Lower lobe of right lung (tissue), 2 donors: ENCODE measurements at places on chromosomes 1 and 21.

DNA sequence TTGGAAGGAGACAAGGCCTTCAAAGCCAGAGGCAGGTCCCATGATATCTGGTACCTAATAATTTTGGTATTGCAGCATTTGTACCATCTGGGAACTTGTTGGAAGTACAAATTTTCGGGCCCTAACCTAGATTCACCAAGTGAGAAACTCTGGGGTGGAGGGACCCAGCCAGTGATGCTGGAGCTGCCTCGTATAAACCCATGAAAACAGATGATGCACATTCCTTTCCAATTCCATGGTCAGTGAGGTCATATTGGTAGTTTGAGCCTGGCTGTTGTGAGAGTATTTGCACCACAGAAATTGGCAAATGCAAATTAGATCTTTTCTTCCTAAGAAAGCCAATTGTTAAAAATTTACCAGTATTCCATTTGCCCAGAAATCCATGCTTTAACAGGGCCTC is 269.6 kb upstream of the PLXNA2 start:
- no peak overlapping the region for H3K27ac ChIP-seq
- no peak for DNase-seq
- no peak overlapping the region for H3K4me3 ChIP-seq
- H3K36me3 ChIP-seq: no peaks in the 10 kb centered on the region

- no peak overlapping the region for H3K27ac ChIP-seq
- peaks cover 81% of the 10 kb centered on the region for H3K36me3 ChIP-seq
- no peaks in the 10 kb centered on the region for H3K27me3 ChIP-seq
- H3K4me3 ChIP-seq: no peak overlapping the region
Observed at GRCh38 chr1:17663646-17664045, 91.5 kb upstream of the ACTL8 start.

DNA sequence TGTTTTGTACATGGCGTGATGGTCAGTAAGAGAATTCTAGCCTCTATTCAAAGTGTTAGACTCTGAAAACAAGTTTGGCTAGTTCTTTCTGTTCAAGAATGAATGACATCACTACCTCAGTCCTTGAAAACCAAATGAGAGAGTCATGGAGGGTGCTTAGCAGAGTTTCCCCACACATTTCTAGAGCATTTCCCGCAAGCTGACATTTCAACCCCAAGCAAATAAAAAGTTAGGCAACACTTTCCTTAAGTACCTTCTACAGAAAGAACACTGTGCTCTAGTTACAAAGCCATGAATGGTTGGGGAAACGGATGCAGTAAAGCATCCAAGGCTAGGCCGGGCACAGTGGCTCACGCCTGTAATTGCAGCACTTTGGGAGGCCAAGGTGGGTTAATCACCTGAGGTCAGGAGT is 47.9 kb upstream of the SLC44A3 start:
- peaks cover 20% of the 10 kb centered on the region for H3K4me1 ChIP-seq
- no peaks in the 10 kb centered on the region for H3K36me3 ChIP-seq
- no peaks in the 10 kb centered on the region for H3K27me3 ChIP-seq
- DNase-seq: peak; percentile 78

DNA sequence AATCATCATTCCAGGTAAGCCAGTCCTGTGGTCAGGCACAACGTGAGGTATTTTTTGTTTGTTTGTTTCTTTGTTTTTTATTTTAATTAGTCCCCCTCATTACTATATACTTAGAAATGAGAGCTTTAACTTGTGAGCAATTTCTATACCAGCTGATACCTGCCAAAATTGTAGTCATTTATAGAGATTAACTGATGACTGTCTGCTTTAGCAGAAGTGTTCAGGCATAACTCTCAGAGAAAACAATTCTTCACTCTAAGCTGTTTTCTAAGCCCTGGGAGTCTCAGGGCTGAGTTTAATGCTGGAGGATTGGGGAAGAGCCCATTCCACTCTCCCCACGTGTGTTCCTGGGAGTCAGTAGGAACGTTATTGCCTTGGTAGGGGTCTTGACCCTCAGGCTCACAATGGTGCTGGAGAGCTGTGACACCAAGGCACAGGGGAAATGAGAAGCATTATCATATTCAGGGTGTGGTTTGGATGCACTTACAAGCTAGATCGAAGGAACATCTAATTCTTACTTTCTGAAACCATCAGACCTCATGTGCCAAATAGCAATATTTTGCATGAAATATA is 168.2 kb downstream of the CLIC6 start:
- no peak for DNase-seq
- H3K27me3 ChIP-seq: no peaks in the 10 kb centered on the region
- peak overlapping the region; percentile 36 for H3K4me3 ChIP-seq
- H3K27ac ChIP-seq: peak overlapping the region; percentile 74

DNA sequence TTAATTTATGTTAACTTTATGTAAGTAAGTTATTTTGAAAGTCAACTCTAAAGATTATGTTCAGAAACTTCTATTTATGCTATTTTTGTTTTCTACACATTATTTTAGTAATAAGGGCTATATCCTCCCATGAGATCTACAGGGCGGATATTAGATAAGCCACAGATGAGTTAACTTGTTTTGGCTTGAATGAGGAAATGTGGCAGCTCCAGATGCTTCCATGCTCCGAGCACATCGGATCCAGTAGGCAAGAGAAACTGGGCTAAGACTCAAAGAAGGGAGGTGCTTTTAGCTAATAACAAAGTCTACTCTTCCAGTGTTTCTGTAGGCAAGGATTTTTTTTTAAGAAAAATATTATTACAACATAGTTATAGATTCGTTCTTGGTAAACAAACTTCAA is 20.0 kb upstream of the LAMC1 start:
- H3K4me3 ChIP-seq: no peak overlapping the region
- no peaks in the 10 kb centered on the region for H3K36me3 ChIP-seq
- peaks cover 10% of the 10 kb centered on the region for H3K4me1 ChIP-seq
- H3K27me3 ChIP-seq: no peaks in the 10 kb centered on the region
- no peak overlapping the region for H3K27ac ChIP-seq

- DNase-seq: peak; percentile 84
- peak overlapping the region; percentile 27 for H3K4me3 ChIP-seq
- H3K27me3 ChIP-seq: peaks cover 37% of the 10 kb centered on the region
- no peak overlapping the region for H3K27ac ChIP-seq
- no peaks in the 10 kb centered on the region for H3K36me3 ChIP-seq
- peaks cover 7% of the 10 kb centered on the region for H3K4me1 ChIP-seq
Observed at GRCh38 chr21:41068967-41069642, 98.9 kb upstream of the BACE2 start.

DNA sequence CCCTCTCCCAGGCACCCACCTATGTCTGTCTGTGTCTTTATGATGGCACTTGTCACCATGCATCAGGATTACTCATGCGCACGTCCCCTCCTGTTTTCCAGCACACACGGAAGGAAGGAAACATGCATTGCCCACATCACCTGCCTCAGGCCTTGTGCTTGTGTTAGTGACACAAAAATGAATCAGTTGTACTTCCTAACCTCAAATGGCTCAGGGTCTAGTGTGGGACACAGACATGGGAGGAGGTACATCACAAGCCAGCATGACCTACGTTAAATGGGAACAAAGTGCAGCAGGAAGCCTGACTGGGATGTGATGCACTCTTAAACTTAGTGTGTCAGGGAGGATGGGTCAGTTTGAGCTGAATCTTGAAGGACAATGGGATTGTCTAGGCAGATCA is 126.7 kb downstream of the TRABD2B start:
- no peaks in the 10 kb centered on the region for H3K36me3 ChIP-seq
- DNase-seq: no peak
- no peaks in the 10 kb centered on the region for H3K27me3 ChIP-seq
- H3K27ac ChIP-seq: no peak overlapping the region
- no peak overlapping the region for H3K4me3 ChIP-seq

DNA sequence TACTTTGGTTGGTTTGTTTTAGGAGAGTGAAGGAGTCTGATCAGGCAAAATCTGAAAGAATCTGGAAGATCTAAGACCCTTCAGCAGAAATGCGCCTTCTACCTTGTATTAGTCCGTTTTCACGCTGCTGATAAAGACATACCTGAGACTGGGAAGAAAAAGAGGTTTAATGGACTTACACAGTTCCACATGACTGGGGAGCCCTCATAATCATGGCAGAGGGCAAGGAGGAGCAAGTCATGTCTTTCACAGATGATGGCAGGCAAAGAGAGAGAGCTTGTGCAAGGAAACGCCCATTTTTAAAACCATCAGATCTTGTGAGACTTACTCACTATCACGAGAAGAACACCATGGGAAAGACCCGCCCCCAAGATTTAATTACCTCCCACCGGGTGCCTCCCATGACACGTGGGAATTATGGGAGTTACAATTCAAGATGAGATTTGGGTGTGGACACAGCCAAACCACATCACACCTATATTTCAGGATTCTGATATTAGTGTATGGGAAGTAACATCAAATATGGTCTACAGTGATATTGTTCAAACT is 99.3 kb downstream of the GLUL start:
- H3K27me3 ChIP-seq: no peaks in the 10 kb centered on the region
- H3K4me1 ChIP-seq: no peaks in the 10 kb centered on the region
- H3K27ac ChIP-seq: no peak overlapping the region
- no peaks in the 10 kb centered on the region for H3K36me3 ChIP-seq
- no peak for DNase-seq
- H3K4me3 ChIP-seq: no peak overlapping the region

- H3K27ac ChIP-seq: no peak overlapping the region
- H3K4me3 ChIP-seq: no peak overlapping the region
- H3K36me3 ChIP-seq: peaks cover 2% of the 10 kb centered on the region
- no peak for DNase-seq
- H3K4me1 ChIP-seq: no peaks in the 10 kb centered on the region
- H3K27me3 ChIP-seq: no peaks in the 10 kb centered on the region
Observed at GRCh38 chr1:33137800-33138199, 44.0 kb downstream of the TRIM62 start.

- H3K27me3 ChIP-seq: no peaks in the 10 kb centered on the region
- peak overlapping the region; percentile 50 for H3K4me3 ChIP-seq
- peak; percentile 92 for DNase-seq
Observed at GRCh38 chr1:223133824-223134435, 9.1 kb downstream of the TLR5 start.

DNA sequence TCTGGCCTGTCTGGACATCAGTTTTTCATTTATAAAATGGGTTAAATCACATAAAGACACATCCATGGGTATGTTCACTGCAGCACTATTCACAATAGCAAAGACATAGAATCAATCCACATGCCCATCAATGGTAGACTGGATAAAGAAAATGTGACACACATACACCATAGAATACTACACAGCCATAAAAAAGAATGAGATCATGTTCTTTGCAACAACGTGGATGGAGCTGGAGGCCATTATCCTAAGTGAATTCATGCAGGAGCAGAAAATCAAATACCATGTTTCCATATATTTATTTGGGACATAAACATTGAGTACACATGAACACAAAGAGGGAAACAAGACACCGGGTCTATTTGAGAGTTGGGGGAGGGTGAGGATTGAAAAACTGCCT is 28.1 kb downstream of the ZBTB8OS start:
- H3K27me3 ChIP-seq: no peaks in the 10 kb centered on the region
- H3K27ac ChIP-seq: no peak overlapping the region
- H3K4me1 ChIP-seq: no peaks in the 10 kb centered on the region
- no peak overlapping the region for H3K4me3 ChIP-seq
- peaks cover 40% of the 10 kb centered on the region for H3K36me3 ChIP-seq

GRCh38 chr21:36427502-36427901 is 42.3 kb downstream of the CHAF1B start:
- DNase-seq: no peak
- no peak overlapping the region for H3K4me3 ChIP-seq
- no peak overlapping the region for H3K27ac ChIP-seq
- peaks cover 2% of the 10 kb centered on the region for H3K27me3 ChIP-seq
